Cerebellar cortex (tissue), 1 donor: ENCODE measurements at places on chromosomes 7 and 10.

GRCh38 chr10:74439213-74439612, 288.2 kb downstream of the ADK start:
- DNase-seq = no peak

- DNase-seq = no peak
Observed at GRCh38 chr7:8149222-8149621, 112.7 kb downstream of the ICA1 start.

DNA sequence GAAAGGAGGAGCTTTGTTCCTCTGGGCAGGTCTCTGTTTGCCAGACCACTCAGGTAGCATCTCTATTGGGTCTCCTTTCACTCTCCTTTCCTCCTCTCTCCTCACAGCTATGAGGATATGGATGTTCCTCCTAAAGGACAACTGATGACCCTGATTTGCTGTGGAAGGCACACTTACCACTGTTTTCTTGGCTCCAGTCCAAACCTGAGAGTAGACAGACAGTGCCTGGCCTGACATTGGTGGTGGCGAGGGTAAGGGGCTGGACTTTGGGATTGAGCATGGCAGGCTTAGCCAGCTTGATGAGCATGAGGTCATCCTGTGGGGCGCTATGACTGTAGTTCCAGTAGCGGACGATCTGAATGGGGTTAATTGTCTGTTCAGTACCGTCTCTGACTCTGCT, 3.6 kb downstream of the PRSS37 start:
- no peak for DNase-seq

DNA sequence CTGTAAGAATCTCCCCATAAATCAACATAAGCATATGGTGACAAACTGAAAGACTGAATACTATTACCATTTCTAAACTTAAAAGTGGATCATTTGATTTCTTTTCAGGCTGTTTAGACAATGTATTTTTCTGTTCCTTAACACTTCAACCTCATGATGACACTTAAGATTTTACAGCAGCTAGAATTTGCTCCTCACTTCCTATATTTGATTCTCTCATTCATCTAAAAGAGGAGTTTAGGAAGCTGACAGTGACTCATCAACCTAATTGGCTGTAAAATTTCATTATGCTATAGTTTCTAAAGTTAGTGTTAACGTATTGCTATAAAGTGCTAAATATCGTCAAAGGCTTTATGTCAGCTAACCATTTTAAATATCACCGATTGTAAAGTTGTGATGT, 478.7 kb downstream of the GRM8 start:
- no peak for DNase-seq

- no peak for DNase-seq
Observed at GRCh38 chr10:46556515-46557318, at the start of gene GPRIN2. GPRIN2 (minus strand) TSS chr10:46556658; CDS start chr10:46550736, 5,922 bp downstream.
